ENCODE measurements at places on chromosomes 12 and 14.

GRCh38 chr12:89231686-89232085, 120.6 kb downstream of the DUSP6 start:
- H3K27me3 ChIP-seq, result no peaks in the 10 kb centered on the region
- no peaks in the 10 kb centered on the region for H3K36me3 ChIP-seq
- H3K27ac ChIP-seq, result no peak overlapping the region
- H3K4me1 ChIP-seq, result peaks cover 17% of the 10 kb centered on the region
- no peak for DNase-seq
- no peak overlapping the region for H3K4me3 ChIP-seq

- no peak overlapping the region for H3K27ac ChIP-seq
- no peaks in the 10 kb centered on the region for H3K4me1 ChIP-seq
- no peaks in the 10 kb centered on the region for H3K36me3 ChIP-seq
These were observed 23.4 kb downstream of the SERPINA1 start for GRCh38 chr14:94364964-94365363.

GRCh38 chr12:3684449-3685051, 68.4 kb downstream of the CRACR2A start:
- H3K4me3 ChIP-seq, result no peak overlapping the region
- H3K4me1 ChIP-seq, result no peaks in the 10 kb centered on the region
- H3K27me3 ChIP-seq, result peaks cover 11% of the 10 kb centered on the region
- peaks cover 1% of the 10 kb centered on the region for H3K36me3 ChIP-seq
- no peak overlapping the region for H3K27ac ChIP-seq

- H3K27me3 ChIP-seq, result no peaks in the 10 kb centered on the region
- no peak overlapping the region for H3K27ac ChIP-seq
- no peak overlapping the region for H3K4me3 ChIP-seq
- H3K4me1 ChIP-seq, result peaks cover 33% of the 10 kb centered on the region
- H3K36me3 ChIP-seq, result no peaks in the 10 kb centered on the region
These were observed 86.6 kb upstream of the TRAF3 start for GRCh38 chr14:102690509-102691286.

DNA sequence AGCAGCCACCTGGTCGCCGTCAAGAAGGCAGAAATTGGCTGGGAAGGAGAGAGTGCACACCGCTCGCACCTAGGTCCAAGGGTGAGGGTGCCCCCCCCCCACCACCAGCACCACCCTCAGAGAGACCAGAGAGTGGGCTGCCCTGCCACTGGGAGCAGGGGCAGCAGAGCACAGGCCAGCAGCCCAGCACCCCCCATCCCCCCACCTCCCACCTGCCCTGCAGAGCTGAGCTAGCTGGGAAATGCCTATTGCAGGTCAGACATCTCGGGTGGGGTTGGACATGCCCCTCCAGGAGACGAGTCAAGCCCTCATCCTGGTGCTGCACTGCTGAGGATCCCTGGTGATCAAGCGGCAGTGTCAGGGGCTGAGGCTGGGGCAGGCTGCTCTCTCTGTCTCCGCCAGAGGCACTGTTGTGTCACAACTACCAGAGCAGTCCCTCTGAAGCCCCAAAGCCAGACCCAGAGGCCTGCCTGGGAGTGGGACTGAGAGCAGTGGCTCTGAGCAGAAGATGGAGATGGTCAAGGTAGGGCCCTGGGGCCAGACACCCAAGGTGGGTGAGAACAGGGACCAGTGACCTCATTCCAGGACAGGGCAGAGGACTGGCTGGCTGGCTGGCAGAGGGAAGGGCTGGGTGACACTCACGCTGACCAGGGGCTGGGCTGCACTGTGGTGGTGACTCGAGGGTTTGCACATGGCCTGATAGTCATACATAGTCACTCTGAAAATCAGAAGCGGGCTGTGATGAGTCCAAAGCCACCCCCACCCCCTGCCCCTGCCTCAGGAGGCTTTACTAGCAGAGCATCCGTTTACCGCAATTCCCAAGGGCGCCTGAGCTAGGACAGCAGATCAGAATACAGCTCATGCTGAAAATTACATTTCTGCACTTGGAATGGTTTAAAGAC, 19.7 kb upstream of the LRTM2 start:
- peaks cover 27% of the 10 kb centered on the region for H3K4me1 ChIP-seq
- no peak overlapping the region for H3K27ac ChIP-seq
- no peaks in the 10 kb centered on the region for H3K36me3 ChIP-seq
- H3K27me3 ChIP-seq, result no peaks in the 10 kb centered on the region

DNA sequence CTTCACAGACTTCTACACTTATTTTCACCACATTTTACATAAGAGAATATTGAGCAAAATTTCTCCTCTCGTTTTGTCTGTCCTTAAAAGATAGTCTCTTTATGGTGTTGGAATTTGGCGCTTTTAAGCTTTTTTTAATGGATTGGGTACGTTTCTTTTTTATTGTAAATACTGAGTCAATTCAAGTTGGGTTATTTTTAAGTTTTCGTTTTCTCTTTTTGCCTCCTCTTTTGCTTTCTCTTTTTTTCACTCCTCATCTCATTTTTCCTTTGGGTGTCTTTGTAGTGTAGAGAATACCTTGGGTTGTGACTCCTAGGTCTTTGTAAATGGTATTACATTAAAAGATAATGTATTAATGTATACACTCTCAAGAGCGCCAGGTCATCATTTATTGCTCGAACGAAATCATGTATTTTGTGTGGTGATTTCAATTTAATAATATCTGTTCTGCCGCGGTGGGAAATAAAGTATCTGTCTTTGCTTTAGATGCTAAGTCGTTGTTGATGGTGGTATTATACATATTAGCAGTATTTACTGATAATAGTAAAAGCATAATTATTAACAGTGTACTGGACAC, 845 bp downstream of the TMX1 start:
- H3K36me3 ChIP-seq, result peaks cover 3% of the 10 kb centered on the region
- peaks cover 3% of the 10 kb centered on the region for H3K4me1 ChIP-seq
- H3K4me3 ChIP-seq, result no peak overlapping the region

Data from chondrocyte (in vitro differentiated cells).